Activated T-cell treated with anti-CD3 and anti-CD28 coated beads, Interleukin-2, amount 50 U/mL, for 72 hours (primary cell): ENCODE measurements at places on chromosomes 5 and 9. TPM values are rescaled to one million over a fixed set of nuclear protein-coding genes. Genes with fewer than 3 reads are reported as not detected.

- H3K4me1 ChIP-seq, result peaks cover 18% of the 10 kb centered on the region
- no peak overlapping the region for H3K27ac ChIP-seq
- DNase-seq, result no peak
- peaks cover 13% of the 10 kb centered on the region for H3K27me3 ChIP-seq
- no peaks in the 10 kb centered on the region for H3K36me3 ChIP-seq
Observed at GRCh38 chr9:7229571-7229970, 471.8 kb downstream of the KDM4C start.

The C5orf34 gene
- total RNA-seq, result 21.0 TPM

DNA sequence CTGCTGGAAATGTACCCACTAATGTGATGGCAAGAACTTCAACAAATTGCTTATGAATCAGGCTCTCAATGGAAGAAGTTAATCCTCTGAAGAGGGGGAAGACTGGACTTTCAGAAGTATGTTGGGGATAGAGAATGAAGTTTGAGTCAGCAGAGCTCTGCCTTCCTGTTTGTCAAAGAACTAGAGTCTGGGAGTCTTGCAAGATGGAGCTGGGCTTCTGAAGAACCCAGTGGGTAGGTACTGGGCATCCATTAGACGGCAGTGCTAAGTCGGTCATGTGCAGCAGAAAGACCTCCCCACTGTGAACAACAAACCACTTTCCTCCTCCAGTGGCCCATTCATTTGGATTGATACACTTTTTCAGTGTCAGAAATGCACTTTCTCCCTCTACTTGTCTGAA lies 34.6 kb downstream of the OTULIN start:
- peaks cover 65% of the 10 kb centered on the region for H3K4me1 ChIP-seq
- H3K27ac ChIP-seq, result no peak overlapping the region
- no peak overlapping the region for H3K4me3 ChIP-seq
- DNase-seq, result no peak
- peaks cover 39% of the 10 kb centered on the region for H3K36me3 ChIP-seq
- H3K27me3 ChIP-seq, result no peaks in the 10 kb centered on the region

DNA sequence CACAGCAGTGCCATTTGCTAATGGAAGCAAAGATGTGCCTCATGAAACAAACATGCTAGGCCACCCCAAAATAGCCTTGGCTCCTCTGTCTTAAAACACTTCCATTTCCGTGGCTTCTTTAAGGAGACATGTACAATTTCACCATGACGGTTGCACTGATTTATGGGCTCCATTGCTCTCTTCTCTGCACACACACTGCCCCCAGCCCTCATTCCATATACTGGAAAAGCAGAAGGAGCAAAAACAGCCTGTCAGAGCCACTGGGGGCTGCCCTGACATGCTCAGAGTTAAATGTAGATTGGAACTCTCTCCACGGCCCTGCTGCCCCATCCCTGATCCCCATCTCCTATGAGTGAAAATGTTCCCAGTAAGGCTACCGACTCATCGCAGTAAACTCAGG lies 114.8 kb downstream of the ROR2 start:
- no peak overlapping the region for H3K27ac ChIP-seq
- no peak for DNase-seq
- H3K27me3 ChIP-seq, result no peaks in the 10 kb centered on the region
- H3K4me1 ChIP-seq, result no peaks in the 10 kb centered on the region

The GNG10 gene
- 17.2 TPM for total RNA-seq

The S100Z gene
- 1.7 TPM for total RNA-seq

DNA sequence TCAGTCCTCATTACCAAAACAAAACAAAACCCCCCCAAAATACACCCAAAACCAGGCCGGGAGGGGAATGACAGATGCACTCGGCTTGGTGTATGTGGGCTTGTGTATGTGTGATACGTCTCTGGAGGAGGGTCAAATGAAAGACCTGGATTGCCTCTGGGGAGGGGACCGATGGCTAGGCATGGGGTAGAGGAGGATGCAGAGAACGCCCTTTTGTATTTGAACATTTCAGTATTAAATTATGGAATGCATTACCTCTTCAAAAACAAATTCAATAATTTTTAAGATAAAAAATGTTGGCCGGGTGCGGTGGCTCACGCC lies 61.4 kb downstream of the LMX1B start:
- H3K36me3 ChIP-seq, result peaks cover 2% of the 10 kb centered on the region
- H3K4me3 ChIP-seq, result no peak overlapping the region
- DNase-seq, result no peak
- H3K27me3 ChIP-seq, result peaks cover 77% of the 10 kb centered on the region

The HTR4 gene
- not detected for total RNA-seq

DNA sequence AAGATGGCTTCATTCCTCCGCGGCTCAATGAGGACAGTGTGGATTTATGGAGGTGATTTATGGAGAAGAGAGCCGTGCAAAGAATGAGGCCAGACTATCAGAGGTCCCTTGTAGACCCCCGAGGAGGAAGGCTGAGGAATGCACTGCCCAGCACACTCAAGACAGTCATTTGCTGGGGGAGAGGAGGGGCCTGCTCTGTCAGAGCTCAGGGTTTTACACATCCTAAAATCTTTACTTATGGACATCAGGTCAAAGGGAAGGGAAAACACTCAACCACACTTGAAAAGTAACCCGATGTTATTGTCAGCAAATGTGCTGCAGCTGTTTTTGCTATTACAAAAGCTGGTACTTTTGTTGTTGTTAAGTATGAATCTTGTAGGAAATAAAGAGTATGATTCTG lies 289.5 kb downstream of the SLIT3 start:
- no peak overlapping the region for H3K27ac ChIP-seq
- no peak overlapping the region for H3K4me3 ChIP-seq
- no peak for DNase-seq
- peaks cover 9% of the 10 kb centered on the region for H3K27me3 ChIP-seq
- H3K4me1 ChIP-seq, result no peaks in the 10 kb centered on the region
- H3K36me3 ChIP-seq, result no peaks in the 10 kb centered on the region

GRCh38 chr5:59583151-59583809 lies 310.2 kb downstream of the PDE4D start:
- DNase-seq, result no peak
- H3K36me3 ChIP-seq, result no peaks in the 10 kb centered on the region
- H3K4me1 ChIP-seq, result no peaks in the 10 kb centered on the region
- H3K4me3 ChIP-seq, result no peak overlapping the region

DNA sequence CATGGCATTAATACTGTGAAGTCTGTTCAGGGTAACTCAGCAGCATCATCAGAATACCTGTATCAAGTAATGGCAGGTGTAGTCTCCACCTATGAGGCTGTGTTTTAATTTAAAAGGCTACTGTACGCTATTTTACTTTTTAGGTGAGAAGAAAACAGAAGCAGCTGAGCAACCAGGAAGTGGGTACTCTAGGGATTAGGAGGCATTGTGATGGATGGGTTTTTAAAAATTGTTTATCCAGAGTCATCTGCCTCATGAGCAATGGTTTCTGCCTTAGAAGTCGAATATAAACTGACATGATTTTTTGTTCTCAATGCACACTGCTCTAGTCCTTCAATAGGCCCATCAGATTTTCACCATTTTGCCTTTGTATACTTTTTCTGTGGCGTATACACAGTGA lies 42.6 kb downstream of the PSIP1 start:
- no peak overlapping the region for H3K4me3 ChIP-seq
- DNase-seq, result no peak
- H3K4me1 ChIP-seq, result peaks cover 17% of the 10 kb centered on the region
- no peaks in the 10 kb centered on the region for H3K27me3 ChIP-seq
- peaks cover 44% of the 10 kb centered on the region for H3K36me3 ChIP-seq
- H3K27ac ChIP-seq, result peak overlapping the region; percentile 15

DNA sequence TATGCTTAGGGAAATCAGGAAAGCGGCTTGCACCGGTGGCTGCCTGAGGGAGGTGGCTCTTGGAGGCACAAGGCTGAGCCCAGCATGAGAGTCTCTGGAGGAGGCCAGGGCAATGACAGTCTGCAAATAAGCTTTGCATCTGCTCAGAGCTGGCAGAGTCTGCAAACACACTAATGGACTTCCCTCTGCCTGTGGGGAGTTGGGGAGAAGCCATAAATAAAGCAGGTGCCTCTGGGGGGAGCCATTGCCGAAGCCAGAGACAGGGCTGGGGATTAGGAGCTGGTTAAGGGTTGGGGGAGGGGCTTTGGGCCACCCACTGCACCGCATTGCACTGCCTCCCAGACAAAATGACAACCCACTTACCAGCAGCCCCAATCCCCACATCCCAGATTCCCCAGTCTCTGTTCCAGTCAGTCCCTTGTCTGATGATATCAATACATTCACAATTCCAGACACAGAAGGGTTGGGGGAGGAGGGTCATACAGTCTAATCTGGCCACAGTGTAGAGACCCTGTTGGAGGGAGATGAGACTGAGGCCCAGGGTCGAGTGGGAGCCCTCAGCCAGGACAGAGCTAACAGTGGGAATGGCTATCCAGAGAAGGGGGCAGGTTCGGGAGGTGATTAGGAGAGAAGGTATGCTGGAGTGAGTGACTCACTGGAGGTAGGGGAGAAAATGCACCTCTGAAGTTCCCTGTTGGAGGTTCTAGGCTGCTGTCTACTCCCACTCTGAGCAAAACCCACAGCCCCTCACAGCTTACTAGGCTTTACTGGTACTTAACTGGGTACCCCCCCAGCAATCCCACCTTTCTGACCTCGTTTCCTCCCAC lies 53.7 kb downstream of the PAX5 start:
- no peaks in the 10 kb centered on the region for H3K36me3 ChIP-seq
- H3K4me1 ChIP-seq, result no peaks in the 10 kb centered on the region
- no peak overlapping the region for H3K27ac ChIP-seq
- H3K27me3 ChIP-seq, result peaks cover 52% of the 10 kb centered on the region

DNA sequence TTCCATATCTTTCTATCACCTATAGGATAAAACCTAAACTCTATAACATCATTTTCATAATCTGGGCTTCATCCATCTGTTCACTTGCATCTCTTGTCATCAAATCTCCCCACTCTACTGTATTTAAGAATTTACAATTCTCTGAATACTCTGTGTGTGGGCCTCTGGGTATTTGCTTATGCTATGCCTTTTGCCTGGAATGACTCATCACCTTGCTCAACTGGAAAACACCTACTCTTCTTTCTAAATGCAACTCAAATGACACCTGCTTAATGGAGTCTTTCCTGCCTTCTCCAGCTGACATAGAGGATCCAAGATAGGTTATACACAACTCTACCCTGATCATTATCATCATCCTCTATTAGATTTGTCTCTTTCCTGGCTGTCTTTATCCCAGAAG lies 421.7 kb downstream of the SPATA31D1 start:
- H3K4me1 ChIP-seq, result no peaks in the 10 kb centered on the region
- no peak for DNase-seq
- no peaks in the 10 kb centered on the region for H3K27me3 ChIP-seq

DNA sequence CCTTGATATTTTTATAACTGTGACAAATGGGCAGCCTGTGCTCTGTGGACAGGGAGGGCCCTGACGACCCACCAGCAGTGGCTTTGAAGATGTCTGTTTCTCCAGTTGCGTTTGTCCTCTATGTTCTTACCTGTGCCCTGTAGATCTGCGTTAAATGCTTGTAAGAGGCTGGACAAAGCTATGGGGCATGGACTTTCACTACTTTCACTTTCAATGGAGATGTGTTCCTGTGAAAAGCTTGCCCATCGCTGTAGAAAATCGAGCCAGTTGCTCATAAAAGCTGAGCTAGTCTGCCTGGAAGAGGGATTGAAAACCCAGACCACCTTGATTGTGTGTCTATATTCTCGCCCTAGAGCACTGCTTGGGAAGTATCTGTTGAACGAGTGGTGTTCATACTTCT lies 74.1 kb downstream of the PSAT1 start:
- DNase-seq, result no peak
- H3K4me1 ChIP-seq, result no peaks in the 10 kb centered on the region
- H3K27me3 ChIP-seq, result peaks cover 38% of the 10 kb centered on the region
- no peaks in the 10 kb centered on the region for H3K36me3 ChIP-seq

The PCSK1 gene
- total RNA-seq, result not detected

- no peak overlapping the region for H3K27ac ChIP-seq
- peaks cover 8% of the 10 kb centered on the region for H3K36me3 ChIP-seq
- peak overlapping the region; percentile 85 for H3K4me3 ChIP-seq
- peak; percentile 39 for DNase-seq
- no peaks in the 10 kb centered on the region for H3K27me3 ChIP-seq
Observed at GRCh38 chr5:473551-474192, 30.7 kb downstream of the EXOC3 start.

The CARTPT gene
- total RNA-seq, result not detected

- no peak for DNase-seq
- no peaks in the 10 kb centered on the region for H3K4me1 ChIP-seq
- no peaks in the 10 kb centered on the region for H3K36me3 ChIP-seq
- no peak overlapping the region for H3K4me3 ChIP-seq
- H3K27ac ChIP-seq, result no peak overlapping the region
- no peaks in the 10 kb centered on the region for H3K27me3 ChIP-seq
Observed at GRCh38 chr9:87075537-87075936, 128.2 kb upstream of the GAS1 start.

- no peak overlapping the region for H3K27ac ChIP-seq
- H3K36me3 ChIP-seq, result peaks cover 4% of the 10 kb centered on the region
- no peak overlapping the region for H3K4me3 ChIP-seq
- DNase-seq, result no peak
- H3K4me1 ChIP-seq, result no peaks in the 10 kb centered on the region
Observed at GRCh38 chr9:97459326-97459725, 42.1 kb upstream of the TMOD1 start.

DNA sequence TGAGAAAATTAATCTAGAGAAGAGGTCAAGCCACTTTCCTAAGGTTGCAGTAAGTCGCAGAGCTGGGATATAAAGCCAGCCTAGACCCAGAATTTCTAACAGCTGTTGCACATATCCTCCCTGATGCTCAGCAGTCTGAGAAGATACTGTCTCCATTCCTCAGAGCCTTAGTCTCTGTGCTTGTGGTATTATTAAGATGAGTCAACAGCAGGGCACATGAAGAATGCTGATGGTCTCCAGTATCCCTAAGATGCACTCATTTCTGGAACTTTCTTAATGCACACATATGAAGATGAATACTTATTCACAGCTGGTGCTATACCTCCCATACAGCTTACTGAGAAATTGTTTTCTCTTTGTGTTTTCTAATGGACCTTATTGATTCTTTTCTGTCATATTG lies 32.5 kb downstream of the SGCD start:
- no peaks in the 10 kb centered on the region for H3K36me3 ChIP-seq
- no peaks in the 10 kb centered on the region for H3K4me1 ChIP-seq
- no peak overlapping the region for H3K27ac ChIP-seq
- H3K27me3 ChIP-seq, result no peaks in the 10 kb centered on the region
- no peak overlapping the region for H3K4me3 ChIP-seq
- no peak for DNase-seq

The REEP2 gene
- total RNA-seq, result 11.5 TPM

DNA sequence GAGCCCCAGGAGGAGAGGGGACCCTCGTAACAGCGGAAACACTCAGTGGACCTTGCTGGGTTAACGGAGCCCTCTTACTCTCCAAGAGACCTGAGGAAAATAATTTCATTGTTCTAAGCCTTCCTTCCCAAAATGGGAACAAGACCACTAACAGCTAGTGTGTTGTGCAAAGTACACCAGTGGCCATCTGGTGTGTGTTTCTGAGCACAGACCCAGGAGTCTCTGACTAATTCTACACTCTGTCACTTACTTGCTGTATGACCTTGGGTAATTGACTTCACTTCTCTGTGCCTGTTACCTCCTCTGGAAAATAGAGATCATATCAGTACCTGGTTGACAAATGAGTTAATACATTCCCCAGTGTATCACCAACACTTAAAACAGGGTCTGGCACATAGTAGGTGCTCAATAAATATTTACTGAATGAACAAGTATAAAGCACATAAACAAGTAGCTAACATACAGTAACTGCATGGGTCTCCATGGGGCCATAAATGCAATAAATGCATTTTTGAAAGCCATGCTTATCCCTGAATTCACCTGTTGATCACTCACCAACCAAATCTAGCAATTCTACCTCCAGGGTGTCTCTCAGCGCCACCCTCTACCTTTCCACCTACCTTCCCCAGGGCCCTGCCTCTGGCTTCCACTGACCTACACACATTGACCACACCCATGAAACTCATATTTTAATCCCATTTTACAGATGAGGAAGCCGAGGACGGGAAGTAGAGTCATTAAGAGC lies 44.7 kb upstream of the AKNA start:
- H3K4me3 ChIP-seq, result no peak overlapping the region
- no peak for DNase-seq
- no peaks in the 10 kb centered on the region for H3K27me3 ChIP-seq
